ENCODE measurements at places on chromosomes 7 and 10.

GRCh38 chr7:107914831-107915230 lies 23.8 kb downstream of the DLD start:
- no peak for DNase-seq

GRCh38 chr7:31335161-31335856 lies 5.2 kb downstream of the NEUROD6 start:
- no peak for DNase-seq

- no peak for DNase-seq
Measured at GRCh38 chr7:85840554-85840953, 653.7 kb upstream of the SEMA3D start.

DNA sequence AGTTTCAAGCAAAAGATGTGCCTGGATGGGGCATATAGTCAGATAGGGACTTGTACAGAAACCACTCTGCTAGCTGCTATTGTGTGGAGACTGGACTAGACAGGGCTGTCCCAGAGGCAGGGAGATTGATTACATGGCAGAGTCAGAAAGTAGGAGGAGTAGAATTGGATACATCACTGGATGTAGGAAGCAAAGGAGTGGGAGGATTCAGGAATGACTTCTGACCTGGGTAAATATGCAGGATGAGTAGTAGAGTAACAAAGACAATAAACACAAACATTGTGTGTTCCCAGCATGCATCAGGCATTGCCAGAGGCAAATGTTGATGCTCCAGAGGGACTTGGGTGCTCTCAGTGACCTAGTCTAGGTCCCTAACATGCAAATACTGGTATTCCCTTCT lies 30.9 kb upstream of the MAT1A start:
- DNase-seq: no peak

- DNase-seq: no peak
Measured at GRCh38 chr10:47176206-47176902, 123.6 kb upstream of the GDF10 start.

DNA sequence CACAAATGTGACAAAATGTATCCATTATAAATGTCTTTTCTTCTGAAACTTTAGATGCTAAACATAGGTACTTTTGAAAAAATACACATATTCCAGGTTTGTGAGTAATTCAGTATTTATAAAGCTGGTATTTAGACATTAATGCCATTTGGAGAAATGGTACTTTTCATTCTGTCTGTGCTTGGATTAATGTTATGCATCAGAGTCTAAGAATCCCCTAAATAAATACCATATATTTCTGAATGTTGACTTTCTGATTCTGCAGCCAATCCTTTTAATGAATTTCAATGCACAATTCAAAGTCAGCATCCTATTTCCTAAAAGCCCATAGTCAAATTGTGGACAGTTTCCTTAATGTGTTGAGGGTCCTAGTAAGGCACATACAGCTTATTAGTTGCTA lies 145.0 kb downstream of the DKK1 start:
- no peak for DNase-seq

GRCh38 chr7:94060752-94061151 lies 56.6 kb upstream of the BET1 start:
- no peak for DNase-seq

DNA sequence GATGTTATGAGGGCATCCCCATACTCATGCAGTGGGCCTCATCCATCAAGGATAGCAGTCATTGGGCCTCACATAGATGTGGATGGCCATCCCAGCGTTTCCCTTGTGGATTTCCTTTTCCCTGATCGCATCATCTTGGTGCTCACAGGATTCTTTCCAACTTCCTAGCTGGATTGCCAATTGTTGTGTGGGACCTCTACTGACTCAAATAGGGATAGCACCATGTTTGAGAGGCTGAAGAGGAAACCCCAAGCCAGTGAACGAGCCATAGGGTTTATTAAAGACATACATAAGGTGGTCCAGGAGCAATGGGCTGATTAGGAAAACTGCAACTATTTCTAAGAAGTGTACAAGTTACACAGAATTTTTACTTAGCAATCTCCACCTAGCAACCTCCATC lies 21.8 kb downstream of the ASZ1 start:
- no peak for DNase-seq

- DNase-seq: no peak
Measured at GRCh38 chr10:48456361-48456804, 148.5 kb downstream of the ARHGAP22 start.

DNA sequence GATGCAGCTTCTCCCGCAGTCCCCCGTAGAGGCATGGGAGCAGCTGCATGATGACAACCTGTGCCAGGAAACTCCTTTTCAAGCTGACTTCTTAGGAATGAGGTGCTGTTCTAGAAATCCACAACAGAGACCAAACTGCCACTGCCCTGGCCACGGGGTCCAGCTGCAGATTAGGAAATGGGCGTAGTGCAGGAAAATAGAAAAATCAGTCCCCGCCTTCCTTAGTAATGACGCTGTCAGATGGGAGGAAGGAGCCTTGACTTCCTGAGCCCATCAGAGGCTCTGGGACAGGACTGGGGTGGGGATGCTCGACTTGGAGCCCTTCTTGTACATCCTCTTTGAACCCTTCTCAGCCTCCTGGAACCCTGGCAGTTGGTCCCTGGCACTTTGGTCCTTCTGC lies 227.8 kb upstream of the GRB10 start:
- DNase-seq: no peak

DNA sequence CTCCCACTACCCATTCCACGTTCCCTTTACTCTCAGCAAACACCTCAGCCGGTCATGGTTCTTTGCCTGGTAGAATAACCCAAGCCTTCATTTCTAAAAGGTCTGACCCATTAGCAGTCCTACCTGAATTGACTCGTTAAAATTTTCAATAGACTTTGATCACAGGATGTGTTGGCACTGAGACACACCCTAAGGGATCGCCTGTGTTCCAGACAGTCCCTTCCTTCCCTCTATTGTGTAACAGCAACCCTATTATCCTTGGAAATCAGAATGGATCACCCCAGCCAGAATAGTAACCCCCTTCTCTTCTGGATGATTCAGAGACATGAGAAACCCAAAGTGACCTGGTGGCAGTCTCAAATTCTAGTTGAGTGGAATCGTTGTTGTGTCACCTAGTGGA lies 20.4 kb upstream of the FAM171A1 start:
- no peak for DNase-seq
